ENCODE measurements at places on chromosomes 12 and 14.

DNA sequence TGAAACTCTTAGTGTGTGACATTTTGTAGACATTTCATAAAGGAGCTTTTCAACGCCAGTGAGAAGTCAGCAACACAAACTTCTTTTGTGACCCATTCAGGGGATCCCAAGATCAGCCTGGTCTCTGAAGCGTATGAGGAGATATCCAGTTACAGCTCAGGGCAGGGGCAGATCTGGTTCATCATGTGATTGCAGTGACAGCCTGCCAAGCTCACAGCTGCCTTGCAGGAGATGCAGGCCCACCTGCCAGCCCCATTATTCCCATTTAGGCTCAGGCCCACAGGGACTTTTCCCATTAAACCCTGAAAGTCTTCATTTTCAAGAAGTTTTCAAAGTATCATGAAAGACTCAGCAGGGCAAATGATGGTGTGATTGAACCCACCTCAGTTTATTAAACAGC lies 38.3 kb downstream of the SRGAP1 start:
- peak; percentile 15 for DNase-seq

DNA sequence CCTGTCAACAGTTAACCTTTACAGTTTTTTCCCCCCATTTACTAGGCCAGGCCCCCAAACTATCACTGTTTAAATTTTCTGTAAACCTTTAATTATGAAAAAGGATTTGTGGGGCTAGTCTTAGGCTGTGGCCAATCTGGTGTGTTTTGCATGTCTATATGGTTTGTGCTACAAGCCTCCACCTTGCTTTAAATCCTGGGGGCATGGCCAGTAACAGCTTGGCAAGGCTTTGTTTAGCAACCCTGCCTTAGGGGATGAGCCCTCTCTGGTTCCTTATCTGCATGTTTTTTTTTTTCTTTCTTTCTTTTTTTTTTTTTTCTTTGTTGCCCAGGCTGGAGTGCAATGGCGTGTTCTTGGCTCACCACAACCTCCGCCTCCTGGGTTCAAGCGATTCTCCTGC lies 102.7 kb downstream of the KCNMB4 start:
- DNase-seq: no peak

DNA sequence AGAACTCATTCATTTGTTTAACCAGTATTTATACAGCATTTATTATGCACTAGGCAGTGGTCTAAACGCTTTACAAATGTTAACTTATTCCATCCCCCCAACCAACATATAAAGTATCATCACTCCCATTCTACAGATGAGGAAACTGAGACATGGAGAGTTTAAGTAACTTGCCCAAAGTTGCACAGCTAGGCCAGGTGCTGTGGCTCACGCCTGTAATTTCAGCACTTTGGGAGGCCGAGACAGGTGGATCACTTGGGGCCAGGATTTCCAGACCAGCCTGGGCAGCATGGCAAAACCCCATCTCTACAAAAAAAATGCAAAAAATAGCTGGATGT lies 37.9 kb downstream of the ZFP36L1 start:
- DNase-seq: no peak

DNA sequence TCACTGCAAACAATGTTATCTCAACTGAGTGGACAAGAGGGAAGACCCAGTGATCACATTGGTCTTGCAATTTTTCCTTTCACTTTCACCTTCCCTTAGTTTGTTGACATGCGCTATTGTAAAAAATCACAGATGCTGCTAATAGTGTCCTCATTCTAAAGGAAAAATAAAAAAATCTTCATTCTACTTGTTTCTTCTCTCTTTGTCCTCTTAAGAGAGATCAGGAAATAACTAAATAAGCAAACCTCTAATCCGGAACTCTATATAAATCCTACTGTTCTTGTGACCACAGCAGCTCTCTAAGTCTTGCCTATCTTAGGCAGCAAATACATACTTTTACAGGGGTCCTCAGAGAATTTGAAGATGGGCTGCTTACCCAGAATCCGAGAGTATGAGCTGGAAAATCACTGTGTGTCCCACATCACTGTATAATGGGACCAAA lies 257.7 kb downstream of the NAV3 start:
- DNase-seq: no peak

GRCh38 chr12:77070382-77070781 lies 5.0 kb upstream of the E2F7 start:
- no peak for DNase-seq

DNA sequence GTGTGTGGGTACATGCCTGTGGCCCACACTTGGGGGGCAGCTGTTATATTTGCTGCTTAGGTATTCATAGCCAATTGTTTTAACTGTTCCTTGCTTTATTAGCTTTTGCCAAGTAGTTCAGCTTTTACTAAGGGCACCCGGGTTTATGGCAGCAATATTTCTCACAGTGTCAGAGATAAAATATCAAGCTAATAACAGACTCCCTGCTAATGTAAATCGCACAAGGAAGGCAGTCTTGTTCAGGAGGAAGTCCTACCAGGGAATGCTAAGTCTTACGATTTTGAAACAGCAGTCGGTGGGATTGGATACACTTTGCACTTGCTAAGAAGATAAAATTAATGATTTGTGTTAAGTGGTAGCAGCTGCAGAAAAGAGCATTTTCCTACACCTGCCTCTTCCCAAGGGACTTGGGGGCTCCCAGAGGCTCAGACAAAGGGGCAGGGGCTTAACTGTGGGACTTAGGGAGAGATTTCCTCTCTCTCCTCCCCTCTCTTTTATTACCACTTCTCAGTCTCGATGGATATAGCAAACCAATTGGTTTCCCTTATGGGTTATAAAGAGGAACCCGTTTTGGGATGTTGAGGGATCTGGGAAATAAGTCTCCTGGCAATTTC lies 175.1 kb downstream of the NRXN3 start:
- no peak for DNase-seq

DNA sequence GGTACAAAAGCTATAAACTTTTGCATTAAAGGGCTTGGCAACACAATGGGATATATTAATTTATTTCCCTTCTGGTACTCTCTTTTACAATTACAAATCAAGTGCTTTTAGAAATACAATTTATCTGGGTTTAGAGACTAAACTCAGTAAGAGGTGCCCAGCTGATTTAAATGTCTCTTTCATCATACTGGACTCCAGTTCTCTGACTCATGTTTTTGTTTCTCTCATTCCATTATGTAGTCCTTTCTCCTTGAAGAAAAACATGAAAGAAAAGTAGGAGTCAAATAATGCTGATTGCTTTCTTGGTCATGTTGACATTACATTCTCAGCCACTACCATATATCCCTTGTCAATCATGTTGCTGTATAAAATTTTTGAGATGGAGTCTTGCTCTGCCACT lies 36.3 kb upstream of the CFL2 start:
- DNase-seq: peak; percentile 34

DNA sequence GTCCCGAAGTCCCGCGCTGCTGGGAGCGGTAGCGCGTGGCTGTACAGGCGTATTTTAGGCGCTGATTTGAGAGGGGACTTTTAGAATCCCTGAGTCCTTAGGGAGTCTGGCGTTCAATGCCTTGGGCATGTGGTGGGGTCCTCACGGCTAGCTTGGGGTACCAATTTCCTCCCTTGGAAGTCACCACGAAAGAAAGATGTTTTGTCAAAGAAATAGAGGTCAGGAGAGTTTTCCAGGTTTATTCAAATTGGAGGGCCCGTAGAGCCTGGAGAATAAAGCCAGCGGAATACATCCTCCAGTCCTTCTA lies 63.9 kb downstream of the KLHL28 start:
- no peak for DNase-seq

DNA sequence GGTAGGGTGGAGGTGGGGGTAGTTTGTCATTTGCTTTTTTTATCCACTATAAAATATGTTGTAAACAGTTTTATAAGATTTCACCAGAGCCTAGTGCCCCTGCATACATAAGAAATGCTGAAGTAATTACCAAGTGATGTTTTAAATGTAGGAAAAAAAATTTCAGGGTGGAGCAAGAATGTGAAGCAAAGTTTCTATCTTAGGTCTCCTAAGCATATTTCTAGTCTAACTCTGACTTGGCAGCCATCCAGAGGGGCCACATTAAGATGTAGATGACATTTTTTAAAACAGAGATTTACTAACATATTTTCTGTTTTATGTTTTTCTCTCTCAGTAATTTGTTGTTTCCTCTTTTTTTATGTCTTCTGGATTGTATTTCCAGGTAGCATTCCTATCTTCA lies 15.8 kb upstream of the KRAS start:
- DNase-seq: no peak

- DNase-seq: no peak
Observed at GRCh38 chr14:53020193-53020932, 69.5 kb upstream of the FERMT2 start.

DNA sequence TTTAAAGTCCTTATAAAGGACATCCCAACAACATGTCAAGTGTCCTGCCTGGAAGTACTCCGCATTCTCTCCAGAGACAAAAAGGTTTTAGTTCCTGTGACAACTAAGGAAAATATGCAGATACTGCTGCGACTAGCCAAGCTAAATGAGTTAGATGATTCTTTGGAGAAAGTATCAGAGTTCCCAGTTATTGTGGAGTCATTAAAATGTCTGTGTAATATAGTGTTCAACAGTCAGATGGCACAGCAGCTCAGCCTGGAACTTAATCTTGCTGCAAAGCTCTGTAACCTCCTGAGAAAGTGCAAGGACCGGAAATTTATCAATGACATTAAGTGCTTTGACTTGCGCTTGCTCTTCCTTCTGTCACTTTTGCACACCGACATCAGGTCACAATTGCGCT lies 40.2 kb downstream of the RIC8B start:
- DNase-seq: no peak

DNA sequence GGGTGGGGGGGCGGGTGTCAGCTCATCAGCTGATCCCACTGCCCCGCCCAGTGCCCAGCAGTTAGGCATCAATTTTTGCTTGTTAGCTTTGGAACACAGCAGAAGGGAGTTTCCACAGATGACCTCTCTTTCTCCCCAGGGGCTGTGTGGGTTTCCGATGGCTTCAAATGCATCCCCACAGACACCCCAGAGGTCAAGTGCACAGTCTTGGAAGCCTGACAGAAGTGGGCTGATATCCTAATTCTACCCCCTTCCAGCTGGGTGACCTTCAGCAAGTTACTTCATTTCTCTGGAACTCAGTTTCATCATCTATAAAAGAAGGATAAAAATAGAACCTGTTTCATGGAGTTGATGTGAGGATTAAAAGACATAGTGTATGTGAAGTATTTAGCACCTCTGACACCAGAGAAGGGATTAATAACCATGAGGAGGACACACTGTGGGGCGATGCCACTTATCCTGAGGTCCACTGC lies 22.0 kb downstream of the TTC9 start:
- DNase-seq: no peak

GRCh38 chr14:104805326-104805678 lies 4.4 kb downstream of the ZBTB42 start:
- DNase-seq: peak; percentile 65

GRCh38 chr14:74462993-74463392 lies 30.1 kb downstream of the NPC2 start:
- no peak for DNase-seq
